Activated naive CD4-positive, alpha-beta T cell treated with anti-CD3 and anti-CD28 coated beads for 36 hours (primary cell): ENCODE measurements at places on chromosomes 2 and 18. TPM values are rescaled to one million over a fixed set of nuclear protein-coding genes. Genes with fewer than 3 reads are reported as not detected.
A peak's percentile ranks its signal among the peaks of the same experiment; 100 is the strongest.

SNORC gene
- 0.72 TPM for total RNA-seq

AQP12A gene
- not detected for total RNA-seq

GRCh38 chr2:26685341-26685740, 7.2 kb upstream of the KCNK3 start:
- DNase-seq, result no peak
- no peaks in the 10 kb centered on the region for H3K4me1 ChIP-seq
- no peak overlapping the region for H3K27ac ChIP-seq
- peaks cover 35% of the 10 kb centered on the region for H3K27me3 ChIP-seq
- no peaks in the 10 kb centered on the region for H3K36me3 ChIP-seq

LIMS3 gene
- total RNA-seq, result 2.1 TPM

DNA sequence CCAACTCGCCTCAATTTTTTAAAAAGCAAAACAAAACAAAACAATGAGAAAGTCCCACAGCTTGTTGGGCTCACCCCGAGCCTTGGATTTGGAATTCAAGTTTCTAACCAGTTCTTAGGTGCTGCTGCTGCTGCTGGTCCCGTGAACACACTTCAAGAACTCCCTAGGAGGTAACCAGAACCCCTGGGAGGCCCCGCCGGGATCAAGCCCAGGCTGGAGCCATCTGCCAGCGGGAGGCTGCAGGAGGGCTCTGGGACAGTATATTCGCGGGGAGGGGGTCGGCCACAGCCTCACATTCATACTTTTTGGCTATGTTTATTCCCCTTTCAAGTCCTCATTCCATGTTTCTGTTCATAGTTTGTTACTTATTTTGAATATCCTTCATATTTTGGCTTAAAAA, 223.4 kb downstream of the TFCP2L1 start:
- no peaks in the 10 kb centered on the region for H3K36me3 ChIP-seq
- H3K4me3 ChIP-seq, result no peak overlapping the region
- H3K4me1 ChIP-seq, result no peaks in the 10 kb centered on the region
- H3K27me3 ChIP-seq, result peaks cover 4% of the 10 kb centered on the region

DNA sequence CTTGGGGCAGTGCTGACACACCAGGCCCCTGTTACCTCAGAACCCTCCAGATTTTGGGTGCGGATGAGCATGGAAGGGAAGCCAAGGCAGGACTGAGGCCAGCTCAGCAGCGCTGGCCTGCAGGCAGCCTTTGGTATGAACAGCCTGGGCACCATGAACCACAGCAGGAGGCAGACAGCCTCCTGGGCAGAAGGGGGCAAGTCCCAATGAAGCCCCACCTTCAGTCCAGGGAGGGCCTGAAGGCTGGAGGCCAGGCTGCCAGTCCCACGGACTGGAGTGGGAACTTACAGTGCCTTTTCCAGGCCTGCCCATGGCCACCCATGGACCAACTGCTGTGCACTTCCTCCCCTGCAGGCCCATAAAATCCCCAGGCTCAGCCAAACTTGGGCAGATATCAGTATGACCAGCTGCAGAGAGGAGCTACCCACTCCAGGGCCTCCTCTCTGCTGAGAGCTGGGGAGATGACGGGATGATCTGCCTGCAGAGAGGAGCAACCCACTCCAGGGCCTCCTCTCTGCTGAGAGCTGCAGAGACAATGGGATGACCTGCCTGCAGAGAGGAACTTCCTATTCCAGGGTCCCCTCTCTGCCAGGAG, 74.7 kb downstream of the NEURL3 start:
- DNase-seq, result peak; percentile 57
- no peak overlapping the region for H3K4me3 ChIP-seq
- H3K4me1 ChIP-seq, result peaks cover 9% of the 10 kb centered on the region
- H3K36me3 ChIP-seq, result no peaks in the 10 kb centered on the region
